ENCODE measurements at places on chromosomes 2 and 18.

- no peak for DNase-seq
These were observed 55.0 kb downstream of the IMPA2 start for GRCh38 chr18:12036201-12036751.

DNA sequence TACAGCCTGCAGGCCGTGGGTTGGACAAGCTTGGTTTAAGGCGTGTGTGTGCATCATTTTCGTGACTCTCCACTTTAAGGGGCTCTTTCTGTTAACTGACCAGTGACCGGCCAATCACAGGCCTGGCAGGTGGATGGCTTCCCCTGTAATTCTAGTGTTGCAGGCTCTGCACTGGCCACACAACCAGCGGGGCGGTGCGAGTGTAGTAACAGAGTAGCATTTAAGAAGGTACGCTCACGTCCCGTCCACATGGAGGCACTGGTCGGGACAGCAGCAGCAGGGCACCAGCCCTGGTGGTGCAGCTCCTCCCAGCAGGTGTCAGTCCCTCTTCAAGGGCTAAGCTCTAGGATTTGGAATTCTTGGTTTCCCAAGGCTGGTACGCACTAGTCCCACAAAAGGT is 8.0 kb upstream of the ANO7 start:
- peak; percentile 74 for DNase-seq

GRCh38 chr2:156430980-156431358 is 5.2 kb upstream of the GPD2 start:
- no peak for DNase-seq

- no peak for DNase-seq
These were observed 188.7 kb downstream of the MBD5 start for GRCh38 chr2:148209603-148210002.

- no peak for DNase-seq
These were observed 49.8 kb downstream of the PARD6G start for GRCh38 chr18:80197528-80197927.

- DNase-seq: no peak
These were observed 52.2 kb upstream of the PTPRM start for GRCh38 chr18:7514796-7515440.

All from chondrocyte (in vitro differentiated cells).